ENCODE measurements at places on chromosomes 11 and 22. TPM values are rescaled to one million over a fixed set of nuclear protein-coding genes. Genes with fewer than 3 reads are reported as not detected.
A peak's percentile ranks its signal among the peaks of the same experiment; 100 is the strongest.

Gene DEFB131B
- total RNA-seq: not detected

Gene OR8D1
- not detected for total RNA-seq

Gene CENPM
- total RNA-seq: 0.84 TPM

Gene USP2
- 6.5 TPM for total RNA-seq

DNA sequence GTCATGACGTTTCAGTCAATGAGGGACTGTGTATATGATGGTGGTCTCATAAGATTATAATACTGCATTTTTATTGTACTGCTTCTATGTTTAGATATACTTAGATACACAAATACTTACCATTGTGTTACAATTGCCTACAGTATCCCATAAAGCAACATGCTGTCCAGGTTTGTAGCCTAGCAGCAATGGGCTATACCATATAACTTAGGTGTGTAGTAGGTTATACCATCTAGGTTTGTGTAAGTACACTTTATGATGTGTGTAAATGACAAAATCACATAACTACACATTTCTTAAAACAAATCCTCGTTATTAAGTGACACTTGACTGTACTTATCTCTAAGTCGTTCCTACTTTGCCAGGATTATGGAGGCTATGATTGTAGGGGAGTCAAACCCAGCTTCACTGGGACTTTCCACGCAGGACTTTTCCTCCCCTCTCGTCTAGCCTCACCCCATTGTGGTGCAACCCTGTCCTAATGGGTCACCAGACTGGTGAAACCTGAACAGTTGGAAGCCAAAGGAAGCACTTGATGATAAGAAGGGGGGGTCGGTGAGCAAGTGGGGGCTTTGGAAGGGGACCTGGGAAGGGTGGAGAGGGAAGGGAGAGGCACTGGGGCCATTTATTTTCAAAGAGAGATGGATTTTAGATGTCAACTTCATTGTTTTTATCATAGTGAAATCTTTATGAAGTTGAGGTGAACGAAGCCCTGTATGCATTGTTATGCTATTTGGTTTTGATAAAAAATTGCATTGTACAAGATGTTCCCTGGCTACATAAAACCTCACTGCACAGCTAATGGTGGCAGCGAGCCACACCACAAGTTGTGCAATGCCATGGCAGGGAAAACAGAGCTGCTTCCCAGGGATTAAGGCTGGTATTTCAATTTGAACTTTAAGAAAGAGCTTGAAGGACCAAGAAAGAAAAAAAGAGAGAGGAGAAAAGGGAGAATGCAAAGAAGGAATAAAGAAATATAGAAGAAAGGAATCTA is 129.1 kb downstream of the EHF start:
- H3K4me1 ChIP-seq: no peaks in the 10 kb centered on the region
- peak; percentile 80 for DNase-seq
- no peaks in the 10 kb centered on the region for H3K36me3 ChIP-seq
- no peak overlapping the region for H3K27ac ChIP-seq
- no peak overlapping the region for H3K4me3 ChIP-seq

GRCh38 chr11:44006917-44007361 is 40.8 kb upstream of the ACCSL start:
- H3K36me3 ChIP-seq: no peaks in the 10 kb centered on the region
- H3K4me3 ChIP-seq: no peak overlapping the region
- H3K27me3 ChIP-seq: no peaks in the 10 kb centered on the region
- DNase-seq: no peak
- peaks cover 5% of the 10 kb centered on the region for H3K4me1 ChIP-seq

DNA sequence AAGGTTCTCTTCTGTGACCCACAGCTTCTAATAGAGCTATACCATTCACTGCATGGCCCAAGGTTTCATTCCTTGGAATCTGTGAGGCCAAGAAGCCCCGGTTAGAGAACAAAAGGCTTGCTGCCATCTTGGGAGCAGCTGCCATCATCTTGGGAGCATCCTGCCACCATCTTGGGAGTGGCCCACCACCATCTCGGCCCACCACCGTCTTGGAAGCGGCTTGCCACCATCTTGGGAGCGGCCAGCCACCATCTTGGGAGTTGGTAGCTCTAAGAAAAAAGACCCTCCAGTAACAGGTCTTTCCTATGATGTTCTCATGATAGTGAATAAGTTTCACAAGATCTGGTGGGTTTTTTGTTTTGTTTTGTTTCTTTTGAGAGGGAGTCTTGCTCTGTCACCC is 703.9 kb upstream of the ANO3 start:
- H3K36me3 ChIP-seq: no peaks in the 10 kb centered on the region
- no peak overlapping the region for H3K27ac ChIP-seq
- no peak for DNase-seq
- H3K27me3 ChIP-seq: no peaks in the 10 kb centered on the region
- H3K4me1 ChIP-seq: no peaks in the 10 kb centered on the region

DNA sequence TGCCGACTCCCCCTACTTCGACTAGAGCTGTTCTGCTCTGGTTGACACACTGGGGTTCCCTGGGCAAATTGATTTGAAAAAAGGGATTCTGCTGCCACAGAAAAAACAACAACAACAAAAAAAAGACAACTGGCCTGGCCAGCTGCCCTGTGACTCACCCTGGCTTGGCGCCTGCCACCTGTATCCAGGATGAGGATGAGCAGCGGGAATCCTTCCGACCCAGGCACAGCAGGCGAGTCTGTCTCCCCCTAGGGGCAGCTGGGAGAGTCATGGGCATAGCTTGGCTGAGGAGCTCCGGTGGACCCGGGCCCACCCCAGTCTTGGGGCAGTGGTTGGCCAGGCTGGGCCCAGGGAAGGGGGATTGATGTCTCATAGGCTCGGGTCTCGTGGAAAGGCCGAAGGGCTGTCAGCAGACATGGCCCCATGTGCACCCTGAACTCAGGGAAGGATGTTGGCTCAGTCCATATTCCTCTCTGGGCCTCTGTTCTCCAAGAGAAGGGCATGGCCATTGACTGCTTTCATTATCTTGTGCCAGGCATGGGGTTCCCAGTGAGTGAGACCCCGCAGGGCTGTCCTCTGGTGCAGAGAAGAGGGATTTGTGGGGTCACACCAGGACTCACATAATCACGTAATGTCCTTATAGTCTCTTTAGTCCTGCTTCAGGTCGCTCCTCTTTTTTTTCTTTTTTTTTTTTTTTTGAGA is 10.4 kb upstream of the SUN2 start:
- no peaks in the 10 kb centered on the region for H3K36me3 ChIP-seq
- H3K4me3 ChIP-seq: no peak overlapping the region
- H3K27me3 ChIP-seq: no peaks in the 10 kb centered on the region
- H3K27ac ChIP-seq: no peak overlapping the region
- DNase-seq: no peak
- peaks cover 10% of the 10 kb centered on the region for H3K4me1 ChIP-seq

GRCh38 chr22:45553351-45554039 is 50.8 kb downstream of the FBLN1 start:
- no peaks in the 10 kb centered on the region for H3K27me3 ChIP-seq
- peak; percentile 84 for DNase-seq
- peaks cover 40% of the 10 kb centered on the region for H3K4me1 ChIP-seq
- peak overlapping the region; percentile 67 for H3K27ac ChIP-seq
- H3K36me3 ChIP-seq: no peaks in the 10 kb centered on the region

- no peaks in the 10 kb centered on the region for H3K36me3 ChIP-seq
- no peak overlapping the region for H3K4me3 ChIP-seq
- peaks cover 39% of the 10 kb centered on the region for H3K27me3 ChIP-seq
- H3K27ac ChIP-seq: no peak overlapping the region
- H3K4me1 ChIP-seq: peaks cover 3% of the 10 kb centered on the region
Observed at GRCh38 chr11:30587269-30587812, 1.2 kb upstream of the MPPED2 start.

GRCh38 chr11:118128721-118129470 is 23.7 kb downstream of the SCN4B start:
- DNase-seq: no peak
- no peak overlapping the region for H3K27ac ChIP-seq
- peaks cover 5% of the 10 kb centered on the region for H3K27me3 ChIP-seq
- no peak overlapping the region for H3K4me3 ChIP-seq

- DNase-seq: no peak
- no peak overlapping the region for H3K27ac ChIP-seq
- H3K4me3 ChIP-seq: no peak overlapping the region
- no peaks in the 10 kb centered on the region for H3K27me3 ChIP-seq
- no peaks in the 10 kb centered on the region for H3K36me3 ChIP-seq
Observed at GRCh38 chr22:33299245-33299956, 241.2 kb upstream of the SYN3 start.

DNA sequence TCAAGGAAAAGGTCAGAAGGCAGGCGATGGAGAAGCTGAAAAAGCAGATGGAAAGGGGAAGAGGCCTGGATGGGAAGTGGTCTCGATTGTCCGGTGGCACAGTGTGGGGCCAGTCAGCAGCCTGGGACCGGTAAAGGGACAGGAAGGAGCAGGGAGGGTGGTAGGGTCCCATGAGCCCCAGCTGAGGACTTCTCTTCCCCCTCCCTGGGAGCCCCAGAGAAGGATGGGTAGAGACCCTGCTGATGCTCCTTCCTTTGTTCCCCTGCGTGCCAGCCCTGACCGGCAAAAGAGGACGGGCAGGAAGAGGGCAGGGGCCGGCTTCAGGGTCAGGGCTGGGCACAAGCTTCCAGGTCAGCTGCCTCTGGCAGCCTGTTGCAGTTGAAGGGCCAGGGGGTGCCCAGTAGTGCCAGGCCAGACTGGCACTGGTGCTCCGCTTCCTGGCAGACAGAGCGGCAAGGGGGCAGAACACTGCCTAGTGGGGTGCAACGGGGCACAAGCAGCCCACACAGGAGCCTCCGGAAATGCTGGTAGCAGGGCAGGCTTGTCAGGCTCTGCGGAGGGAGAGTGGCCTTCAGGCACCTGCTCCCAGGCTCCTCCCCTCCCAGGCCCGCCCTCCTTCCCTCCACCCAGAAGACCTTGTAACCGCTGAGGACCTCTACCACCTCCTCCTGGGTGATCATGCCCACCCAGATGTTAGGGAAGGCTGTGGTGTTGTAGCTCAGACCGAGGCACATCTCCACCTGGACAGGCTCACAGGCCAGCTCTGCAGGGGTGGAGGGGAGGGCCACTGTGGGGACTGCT is 739 bp upstream of the C1QTNF5 start:
- no peak for DNase-seq
- H3K4me3 ChIP-seq: no peak overlapping the region
- no peaks in the 10 kb centered on the region for H3K36me3 ChIP-seq
- no peak overlapping the region for H3K27ac ChIP-seq
